ENCODE measurements at places on chromosomes 2 and 18. TPM values are rescaled to one million over a fixed set of nuclear protein-coding genes. Genes with fewer than 3 reads are reported as not detected.

GRCh38 chr2:104429639-104430358 lies 424.1 kb upstream of the POU3F3 start:
- H3K27ac ChIP-seq, result no peak overlapping the region
- H3K4me3 ChIP-seq, result no peak overlapping the region
- no peaks in the 10 kb centered on the region for H3K27me3 ChIP-seq

- peak; percentile 17 for DNase-seq
- no peaks in the 10 kb centered on the region for H3K36me3 ChIP-seq
- H3K4me3 ChIP-seq, result peak overlapping the region; percentile 92
- peak overlapping the region; percentile 81 for H3K27ac ChIP-seq
- H3K4me1 ChIP-seq, result peaks cover 25% of the 10 kb centered on the region
Measured at GRCh38 chr2:208265371-208265800, 669 bp upstream of the PIKFYVE start.

DNA sequence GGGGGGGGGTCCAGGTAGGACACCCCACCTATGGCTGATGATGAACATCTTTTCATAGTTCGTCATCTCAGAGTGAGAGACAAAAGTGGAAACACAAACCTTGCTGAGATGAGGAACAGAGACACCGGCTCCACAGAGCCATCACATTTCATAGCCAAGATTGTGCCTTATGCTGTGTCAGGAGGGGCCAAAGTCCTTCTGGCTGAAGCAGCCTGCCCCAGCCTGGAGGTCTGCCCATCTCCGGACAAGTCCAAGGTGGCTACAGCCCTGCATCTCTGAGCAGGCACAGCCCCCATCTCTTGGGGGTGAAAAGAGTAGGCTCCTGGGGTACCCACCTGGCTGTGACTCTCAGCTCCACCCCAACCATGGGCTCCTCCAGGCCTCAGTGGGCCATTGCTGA lies 70.3 kb downstream of the ZBTB7C start:
- no peaks in the 10 kb centered on the region for H3K36me3 ChIP-seq
- H3K27ac ChIP-seq, result no peak overlapping the region
- no peaks in the 10 kb centered on the region for H3K27me3 ChIP-seq
- H3K4me3 ChIP-seq, result no peak overlapping the region

GRCh38 chr18:67783196-67783946 lies 266.9 kb upstream of the DSEL start:
- no peak overlapping the region for H3K4me3 ChIP-seq
- H3K27me3 ChIP-seq, result no peaks in the 10 kb centered on the region
- H3K36me3 ChIP-seq, result no peaks in the 10 kb centered on the region
- H3K27ac ChIP-seq, result no peak overlapping the region
- H3K4me1 ChIP-seq, result no peaks in the 10 kb centered on the region
- no peak for DNase-seq

DNA sequence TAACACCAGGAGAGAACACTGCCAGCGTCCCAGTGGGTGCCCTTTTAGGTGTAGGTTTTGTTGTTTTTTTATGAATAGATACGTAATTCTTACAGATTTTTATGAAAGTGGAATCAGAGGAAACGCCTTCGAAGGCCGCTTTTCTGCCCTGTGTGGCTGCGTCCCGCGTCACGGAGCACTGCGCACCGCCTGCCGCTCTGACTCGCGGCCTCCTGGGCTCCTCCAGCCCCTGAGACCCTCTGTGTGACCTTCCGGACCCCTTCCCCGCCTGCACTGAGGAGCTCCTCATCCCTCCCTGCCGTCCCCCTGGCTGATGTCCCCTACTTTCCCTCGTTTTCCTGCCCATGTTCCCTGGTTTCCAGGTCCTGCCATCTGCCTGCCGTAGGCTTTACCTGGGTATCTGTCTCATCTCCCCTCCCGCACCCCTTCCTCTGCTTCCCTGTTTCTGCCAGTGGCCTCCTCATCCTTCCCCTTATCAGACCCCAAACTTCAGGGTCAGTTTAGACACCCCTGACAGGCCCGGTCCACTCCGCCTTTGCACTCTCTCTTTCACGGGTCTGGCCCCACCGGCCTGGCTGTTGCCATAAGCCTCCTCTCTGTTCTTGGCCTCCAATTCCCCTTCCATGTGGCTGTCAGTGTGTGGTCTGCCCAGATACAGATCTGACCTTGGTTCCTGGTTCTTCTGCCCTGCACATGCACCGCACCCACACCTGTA lies 32.7 kb downstream of the PDIA6 start:
- H3K36me3 ChIP-seq, result peaks cover 33% of the 10 kb centered on the region
- no peak overlapping the region for H3K27ac ChIP-seq
- H3K4me1 ChIP-seq, result no peaks in the 10 kb centered on the region
- H3K4me3 ChIP-seq, result no peak overlapping the region

DNA sequence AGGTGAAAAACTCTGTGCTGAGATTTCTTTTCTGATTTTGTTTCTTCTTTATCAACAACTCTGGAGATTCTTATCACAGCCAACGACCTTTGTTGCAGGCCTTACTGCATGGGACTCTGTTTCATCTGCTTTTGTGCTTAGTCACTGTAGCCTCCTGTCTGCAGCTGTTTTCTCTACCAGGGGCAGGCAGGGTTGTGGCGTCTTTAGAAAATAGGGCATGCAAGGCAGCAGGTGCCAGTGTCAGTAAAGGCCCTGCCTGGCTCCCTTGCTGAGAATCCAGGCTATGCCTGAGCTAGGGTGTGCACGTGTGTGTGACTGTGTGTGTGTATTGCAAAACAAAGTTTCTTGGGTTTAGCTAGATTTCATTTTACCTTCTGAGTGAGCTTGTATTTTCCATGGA lies 14.6 kb upstream of the SLC9A2 start:
- H3K4me1 ChIP-seq, result no peaks in the 10 kb centered on the region
- no peak for DNase-seq
- no peak overlapping the region for H3K27ac ChIP-seq

DNA sequence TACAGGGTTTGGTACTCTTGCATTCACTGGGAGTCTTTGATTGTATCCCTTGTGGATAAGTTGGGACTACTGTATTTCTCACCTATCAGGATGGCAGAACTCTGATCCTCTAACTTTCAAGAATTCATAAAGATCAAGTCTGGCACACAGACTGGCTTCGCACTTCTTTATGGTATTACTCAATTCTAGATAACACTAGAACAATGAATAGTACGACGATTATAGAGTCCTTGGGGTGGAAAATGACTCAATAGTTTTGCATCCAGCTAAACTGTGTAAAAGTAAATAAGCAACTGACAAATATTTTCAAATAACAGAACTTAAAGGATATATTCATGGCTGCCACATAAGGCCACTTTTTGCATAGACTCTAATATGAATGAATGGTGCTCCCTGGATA lies 103.4 kb upstream of the MEX3C start:
- no peak for DNase-seq
- no peak overlapping the region for H3K27ac ChIP-seq
- H3K4me1 ChIP-seq, result no peaks in the 10 kb centered on the region
- H3K27me3 ChIP-seq, result no peaks in the 10 kb centered on the region
- H3K4me3 ChIP-seq, result no peak overlapping the region
- no peaks in the 10 kb centered on the region for H3K36me3 ChIP-seq

GRCh38 chr2:233490831-233491230 lies 75.8 kb downstream of the USP40 start:
- no peak overlapping the region for H3K4me3 ChIP-seq
- no peaks in the 10 kb centered on the region for H3K36me3 ChIP-seq
- DNase-seq, result no peak
- H3K27ac ChIP-seq, result no peak overlapping the region

DNA sequence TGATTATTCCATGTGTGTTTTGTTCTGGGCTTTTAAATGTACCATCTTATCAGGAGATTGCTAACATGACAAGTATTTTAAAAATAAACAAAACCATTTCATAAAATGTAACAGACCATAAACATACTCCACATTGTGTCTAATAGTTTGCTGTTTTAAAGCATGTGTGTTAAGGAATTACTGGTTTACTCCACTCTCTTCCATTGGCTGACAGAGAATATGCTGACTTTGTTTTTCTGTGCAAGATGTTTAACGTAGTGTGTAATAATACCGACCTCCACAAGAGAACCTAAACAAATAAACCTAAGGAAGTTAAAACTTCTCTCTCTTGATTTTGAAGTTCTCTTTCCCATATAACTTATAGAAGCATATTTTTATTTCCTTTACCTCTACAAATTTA lies 17.0 kb upstream of the TMEM18 start:
- DNase-seq, result no peak
- no peak overlapping the region for H3K4me3 ChIP-seq
- H3K27ac ChIP-seq, result no peak overlapping the region
- no peaks in the 10 kb centered on the region for H3K36me3 ChIP-seq
- H3K27me3 ChIP-seq, result no peaks in the 10 kb centered on the region

SERPINB10 gene
- total RNA-seq, result not detected

DOK6 gene
- under 0.01 TPM for total RNA-seq

Data from body of pancreas (tissue), 4 donors.